Astrocyte of the hippocampus (primary cell): ENCODE measurements at places on chromosomes 6 and 20.

- peak; percentile 36 for DNase-seq
Measured at GRCh38 chr6:135880066-135880972, 28.8 kb downstream of the PDE7B start.

GRCh38 chr20:33062105-33062824 is 8.6 kb downstream of the BPIFB3 start:
- no peak for DNase-seq

DNA sequence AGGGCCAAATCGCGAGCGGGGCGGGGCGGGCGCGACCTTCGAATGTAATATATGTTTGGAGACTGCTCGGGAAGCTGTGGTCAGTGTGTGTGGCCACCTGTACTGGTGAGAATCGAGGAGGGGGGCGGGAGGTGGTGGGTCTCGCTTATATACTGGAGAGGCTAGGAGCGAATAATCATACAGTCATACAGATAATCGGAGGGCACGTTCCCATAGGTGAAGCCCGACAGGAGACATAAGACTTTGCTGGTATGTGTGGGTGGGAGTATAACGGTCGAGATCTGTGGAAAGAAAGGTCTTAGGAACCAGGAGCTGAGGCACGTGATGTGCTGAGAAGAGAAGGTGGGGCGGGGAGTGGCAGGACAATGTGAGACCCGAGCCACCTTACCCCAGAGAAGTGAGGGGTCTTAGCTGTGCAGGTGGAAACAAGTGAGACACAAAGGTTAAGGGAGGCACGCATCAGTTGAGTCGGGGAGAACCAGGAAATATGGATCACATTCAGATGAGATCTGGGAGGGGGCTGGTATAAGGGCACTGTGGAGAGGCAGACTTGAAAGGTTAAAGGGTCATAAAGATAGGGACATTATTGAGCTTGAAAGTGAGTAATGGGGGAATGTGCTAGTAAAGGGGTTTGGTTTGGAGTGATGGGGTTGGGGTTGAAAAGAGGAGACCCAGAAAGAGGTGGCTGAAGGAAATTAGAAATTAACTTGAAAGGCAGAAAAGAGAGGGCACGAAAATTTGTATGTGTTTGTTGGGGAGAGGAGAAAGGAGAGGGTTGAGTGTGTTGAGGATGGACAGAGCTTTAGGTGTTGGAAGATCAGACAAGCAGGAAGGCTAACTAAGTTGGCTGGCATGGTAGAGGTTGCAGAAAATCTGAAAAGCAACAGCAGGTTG is 589 bp downstream of the RNF5 start:
- peak; percentile 39 for DNase-seq

DNA sequence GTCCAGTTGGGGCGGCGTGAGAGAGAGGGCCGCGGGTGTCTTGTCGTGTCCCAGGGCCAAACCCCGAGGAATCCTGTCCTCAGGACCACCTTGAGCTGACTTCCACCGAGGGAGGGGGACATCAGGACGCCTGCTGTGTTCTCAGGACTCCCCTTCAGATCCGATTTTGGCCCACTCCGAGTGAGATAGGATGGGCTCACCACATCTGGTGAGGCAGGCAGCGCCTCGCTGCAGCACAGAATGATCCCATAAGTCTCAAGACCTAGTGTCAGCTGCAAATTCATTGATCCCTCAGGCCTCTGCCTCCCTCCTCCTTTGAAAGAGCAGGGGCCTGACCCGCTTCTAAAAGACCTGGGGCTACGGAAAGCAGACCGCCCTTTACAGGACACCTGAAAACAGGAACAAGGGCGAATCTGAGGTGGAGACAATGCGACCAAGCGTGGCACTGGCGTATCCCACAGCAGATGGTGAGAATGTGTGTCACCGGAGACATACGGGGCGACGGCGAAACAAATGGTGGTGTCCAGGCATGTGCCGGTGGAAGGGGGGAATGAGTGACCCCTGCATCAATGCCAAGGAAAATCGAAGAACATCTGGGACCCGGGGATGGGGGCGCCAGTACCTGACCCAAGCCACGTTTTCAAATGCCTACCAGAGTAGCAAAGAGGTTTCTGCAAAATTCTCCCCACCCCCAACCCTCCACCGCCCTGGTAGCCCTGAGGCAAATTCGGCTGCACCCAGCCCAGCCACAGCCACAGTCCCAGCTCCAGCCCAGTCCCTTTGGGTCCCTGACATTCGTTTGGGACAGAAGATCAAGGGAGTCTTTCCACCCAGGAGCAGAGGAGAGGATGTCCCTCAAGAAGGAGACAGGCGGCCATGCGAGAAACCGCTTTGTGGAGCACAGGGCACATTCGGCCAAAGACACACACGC is 162.1 kb upstream of the ZNF337 start:
- DNase-seq = no peak

DNA sequence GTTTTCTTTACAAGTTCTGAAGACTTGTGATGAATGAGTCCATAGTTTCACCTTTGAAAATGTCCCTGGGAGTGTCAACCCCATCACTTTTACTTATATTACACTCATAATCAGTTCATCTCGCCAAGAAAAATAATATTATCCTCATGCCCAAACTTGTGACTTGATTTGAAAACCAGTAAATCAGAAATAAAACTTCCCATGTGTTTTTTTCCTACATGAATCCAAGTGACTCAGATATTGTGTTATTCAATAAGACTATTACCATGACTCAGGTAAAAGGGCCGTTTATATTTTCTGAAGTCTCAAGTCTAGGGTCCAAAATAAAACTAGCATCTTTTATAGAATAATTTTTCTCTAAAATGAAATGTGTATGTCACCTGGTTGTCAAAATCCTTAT is 15.8 kb upstream of the CYP24A1 start:
- DNase-seq = no peak

DNA sequence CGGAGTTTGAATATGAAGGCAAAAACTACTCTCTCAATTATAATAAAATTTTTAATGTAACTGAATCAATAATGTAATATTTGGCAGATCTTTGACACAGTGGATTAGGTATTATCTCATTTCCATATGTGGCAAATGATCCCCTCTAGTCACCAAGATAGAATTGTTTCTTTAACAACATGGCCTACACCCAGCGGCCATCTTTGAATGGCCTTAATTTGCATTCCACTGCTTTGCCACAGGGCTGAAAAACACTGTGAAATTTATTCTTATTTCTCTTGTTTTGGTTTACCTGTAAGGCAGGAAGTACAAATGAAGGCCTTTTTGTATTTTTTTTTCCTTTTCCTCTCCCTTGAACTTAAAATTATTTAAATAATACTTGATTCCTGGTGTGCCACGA is 162.6 kb upstream of the SCGN start:
- DNase-seq = no peak
